T-helper 17 cell (primary cell): ENCODE measurements at places on chromosomes 3 and 15.

DNA sequence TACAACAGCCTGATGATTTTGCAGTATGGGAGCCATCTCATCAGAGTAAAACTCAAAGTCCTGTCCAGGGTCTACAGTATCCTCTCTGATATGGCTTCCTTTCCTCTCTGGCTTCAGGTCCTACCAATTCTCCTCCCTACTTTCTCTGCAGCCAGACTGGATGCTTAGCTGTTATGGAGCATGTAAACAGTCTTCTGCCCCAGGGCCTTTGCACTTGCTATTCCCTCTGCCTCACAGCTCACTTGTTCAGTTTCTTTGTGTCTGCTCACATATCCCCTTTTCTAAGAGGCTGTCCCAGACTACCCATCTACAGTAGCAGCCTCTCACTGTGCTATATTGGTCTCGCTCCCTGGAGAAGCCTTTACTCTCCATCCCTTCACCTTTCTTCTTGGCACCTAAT lies 62.2 kb downstream of the TLNRD1 start:
- no peak for DNase-seq

- DNase-seq: no peak
Measured at GRCh38 chr3:130956721-130957120, 62.8 kb downstream of the ATP2C1 start.

GRCh38 chr3:185552358-185552877 lies at the start of gene LIPH:
TSS of gene LIPH (minus strand) at chr3:185552588. CDS start at chr3:185552471, 117 bp downstream.
- no peak for DNase-seq

DNA sequence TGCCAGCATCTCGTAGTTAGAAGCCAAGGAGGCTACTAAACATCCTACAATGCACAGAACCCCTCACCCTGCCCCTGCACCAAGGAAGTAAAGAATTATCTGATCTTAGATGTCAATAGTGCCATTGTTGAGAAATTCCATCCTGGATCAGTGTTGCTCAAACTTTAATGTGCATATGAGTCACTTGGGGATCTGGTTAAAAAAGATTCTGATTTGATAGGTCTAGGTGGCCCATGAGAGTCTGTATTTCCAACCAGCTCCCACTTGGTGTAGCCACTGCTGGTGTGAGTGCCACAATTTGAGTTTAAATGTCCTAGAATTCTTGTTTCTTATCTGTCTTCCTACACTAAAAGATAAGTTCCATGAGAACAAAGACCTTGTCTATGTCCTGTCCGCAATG lies 43.7 kb downstream of the TMEM45A start:
- DNase-seq: no peak

DNA sequence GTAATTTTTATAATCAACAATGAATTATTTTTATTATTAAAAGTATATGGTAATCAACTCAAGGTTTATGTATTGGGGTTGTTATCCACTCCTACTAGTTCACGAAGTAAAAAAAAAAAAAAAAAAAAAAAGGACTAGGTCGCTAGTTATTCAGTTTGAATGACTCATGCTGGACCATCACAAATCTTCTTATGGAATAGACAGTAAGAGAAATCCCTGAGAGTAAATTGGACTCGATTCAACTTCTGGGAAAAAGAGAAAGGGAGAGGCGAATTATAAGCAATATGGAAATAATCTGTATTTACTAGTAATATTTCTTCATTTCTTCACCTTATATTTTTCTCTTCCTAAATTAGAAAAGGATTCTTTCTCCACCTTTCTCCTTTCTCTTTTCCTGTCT lies 2.0 kb downstream of the MYEF2 start:
- no peak for DNase-seq

GRCh38 chr3:6062261-6063187 lies 798.4 kb upstream of the GRM7 start:
- DNase-seq: no peak

GRCh38 chr3:46673151-46674030 lies 20.1 kb downstream of the ALS2CL start:
- DNase-seq: no peak

DNA sequence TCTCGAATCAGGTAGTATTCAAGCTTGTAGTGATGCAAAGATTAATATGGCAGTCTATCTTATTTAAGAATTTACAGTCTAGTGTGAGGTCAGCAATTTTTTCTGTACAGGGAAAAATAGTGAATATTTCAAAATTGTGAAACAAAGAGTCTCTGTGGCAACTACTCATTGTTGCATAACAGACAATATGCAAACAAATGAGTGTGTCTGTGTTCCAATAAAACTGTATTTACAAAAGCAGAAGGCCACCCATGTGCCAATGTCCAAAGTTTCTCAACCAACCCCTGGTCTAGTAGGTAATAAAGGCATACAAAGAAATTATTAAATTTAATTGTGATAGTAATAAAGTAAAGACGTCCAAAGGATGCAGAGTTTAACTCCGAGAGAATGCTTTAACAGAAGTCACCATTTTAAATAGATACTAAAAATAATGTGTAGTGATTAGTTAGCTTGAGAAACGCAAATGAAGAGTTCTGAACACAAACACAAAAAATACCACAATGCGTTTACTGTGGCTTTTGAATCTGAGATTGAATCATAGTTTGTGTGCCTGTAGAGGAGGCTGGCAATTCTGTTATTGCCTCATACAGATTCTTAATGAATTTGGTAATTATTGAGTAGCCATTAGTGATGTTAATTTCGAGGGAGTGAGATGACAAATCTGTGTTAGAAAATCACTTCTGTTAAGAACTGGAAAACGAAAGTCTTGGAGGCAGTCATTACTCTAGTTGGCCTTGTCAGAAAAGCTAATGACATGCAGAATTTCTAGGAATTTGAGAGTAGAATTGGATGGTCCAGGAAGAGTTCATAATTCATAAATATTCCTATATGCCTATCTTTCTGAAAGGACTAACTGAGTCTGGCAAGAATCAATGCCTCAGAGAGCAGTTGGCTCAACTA lies 48.7 kb downstream of the CADM2 start:
- no peak for DNase-seq

DNA sequence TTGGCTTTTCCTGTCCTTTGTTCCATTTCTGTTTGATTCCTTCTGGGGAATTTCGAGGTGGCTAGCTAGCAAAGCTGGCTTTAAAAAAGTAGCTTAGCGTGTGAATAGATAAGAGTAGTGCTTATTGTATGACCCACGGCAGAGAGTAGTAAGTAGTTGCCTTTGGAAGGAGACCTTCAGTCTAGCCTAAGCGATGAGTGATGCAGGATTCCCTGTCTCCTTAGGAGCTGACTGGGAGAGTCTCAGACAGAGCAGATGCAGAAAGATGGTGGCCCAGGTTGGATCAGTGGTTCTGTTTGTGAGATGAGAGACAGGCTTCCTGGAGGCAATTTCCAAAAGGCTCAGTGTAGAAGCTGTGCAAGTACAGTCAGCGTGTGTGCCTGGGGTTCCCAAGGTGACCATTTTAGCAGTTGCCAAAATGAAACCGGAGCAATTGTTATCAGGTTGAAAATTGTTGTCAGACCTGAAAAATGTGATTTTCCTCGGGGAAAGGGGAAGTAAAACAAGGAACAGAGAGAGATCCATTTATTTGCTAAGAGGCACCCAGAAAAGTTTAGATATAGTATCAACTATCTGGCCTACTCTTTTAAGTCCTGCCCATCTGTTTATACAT lies 681 bp upstream of the IL5RA start:
- no peak for DNase-seq

DNA sequence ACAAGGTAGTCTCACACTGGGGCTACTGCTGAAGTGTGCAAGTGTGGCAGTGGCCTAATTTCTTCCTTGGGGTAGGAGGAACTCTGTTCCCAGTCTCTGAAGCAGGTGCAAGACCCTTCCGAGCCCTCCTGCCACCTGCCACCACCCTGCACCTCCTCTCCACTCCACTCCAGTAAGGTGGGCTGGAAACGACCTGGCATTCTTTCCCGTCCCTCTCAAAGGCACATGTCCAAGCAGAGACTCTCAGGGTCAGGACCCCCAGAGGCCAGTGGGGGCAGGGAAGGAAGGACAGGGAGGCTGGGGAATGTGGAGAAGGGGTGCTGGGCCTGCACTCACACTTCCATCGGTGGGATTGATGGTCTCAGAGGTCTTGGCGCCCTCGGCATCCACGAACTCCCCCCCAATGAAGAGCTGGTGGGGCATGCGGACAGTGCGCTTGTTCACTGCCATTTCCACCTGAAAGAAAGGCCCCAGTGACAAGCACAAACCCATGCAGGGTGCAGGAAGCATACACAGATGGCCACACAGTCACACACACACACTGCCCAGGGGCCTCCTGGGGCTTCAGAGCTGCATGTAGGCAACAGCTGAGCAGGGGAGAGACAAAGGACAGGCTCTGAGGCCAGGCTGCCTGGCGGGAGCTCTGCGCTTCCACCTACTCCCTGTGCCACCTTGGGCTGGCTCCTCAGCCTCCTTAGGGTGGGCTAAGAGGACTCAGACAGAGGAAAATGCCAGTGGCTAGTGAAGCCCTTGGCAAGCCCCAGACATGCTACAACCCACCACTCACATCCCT lies 43.8 kb downstream of the ALDH1L1 start:
- no peak for DNase-seq

- peak; percentile 40 for DNase-seq
Measured at GRCh38 chr15:76973362-76973743, 21.6 kb upstream of the PSTPIP1 start.

- DNase-seq: no peak
Measured at GRCh38 chr3:4426782-4427344, 40.2 kb downstream of the SUMF1 start.
